Left lung (tissue), 14 donors: ENCODE measurements at places on chromosomes 11 and 22.

GRCh38 chr22:49142296-49142695, 685.4 kb downstream of the BRD1 start:
- no peaks in the 10 kb centered on the region for H3K4me1 ChIP-seq
- no peaks in the 10 kb centered on the region for H3K36me3 ChIP-seq
- DNase-seq = no peak
- H3K27ac ChIP-seq = no peak overlapping the region
- H3K4me3 ChIP-seq = no peak overlapping the region
- peaks cover 42% of the 10 kb centered on the region for H3K27me3 ChIP-seq

- H3K27me3 ChIP-seq = peaks cover under 1% of the 10 kb centered on the region
- no peaks in the 10 kb centered on the region for H3K36me3 ChIP-seq
- DNase-seq = no peak
- H3K27ac ChIP-seq = no peak overlapping the region
- no peak overlapping the region for H3K4me3 ChIP-seq
- peaks cover 3% of the 10 kb centered on the region for H3K4me1 ChIP-seq
Measured at GRCh38 chr11:120180551-120181232, 30.1 kb upstream of the OAF start.

DNA sequence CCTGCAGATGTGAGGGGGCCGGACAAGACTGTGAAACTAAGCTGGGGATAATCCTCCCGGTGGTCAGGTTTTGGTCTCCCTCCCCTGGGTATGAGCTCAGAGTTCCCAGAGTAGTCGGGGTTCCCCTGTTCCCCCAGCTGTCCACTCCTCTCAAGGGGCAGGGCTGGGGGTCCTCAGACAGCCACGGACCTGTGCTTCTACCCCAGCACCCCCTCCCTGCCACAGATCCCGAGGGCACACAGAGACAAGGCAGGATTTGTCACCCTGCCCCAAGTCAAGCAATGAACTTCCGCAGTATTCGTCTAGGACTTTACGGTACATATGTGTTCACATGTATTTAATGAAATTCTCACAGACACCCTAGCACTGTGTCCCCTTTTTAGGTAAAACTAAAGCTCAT, 45.2 kb downstream of the APOL1 start:
- peaks cover 7% of the 10 kb centered on the region for H3K36me3 ChIP-seq
- no peak for DNase-seq
- no peak overlapping the region for H3K4me3 ChIP-seq
- H3K27me3 ChIP-seq = no peaks in the 10 kb centered on the region
- no peaks in the 10 kb centered on the region for H3K4me1 ChIP-seq
- H3K27ac ChIP-seq = no peak overlapping the region

- no peaks in the 10 kb centered on the region for H3K36me3 ChIP-seq
- no peak overlapping the region for H3K4me3 ChIP-seq
- no peak for DNase-seq
- no peaks in the 10 kb centered on the region for H3K4me1 ChIP-seq
- H3K27me3 ChIP-seq = no peaks in the 10 kb centered on the region
- H3K27ac ChIP-seq = no peak overlapping the region
Measured at GRCh38 chr11:107898270-107898669, 30.0 kb upstream of the RAB39A start.

- H3K27me3 ChIP-seq = peaks cover 41% of the 10 kb centered on the region
- H3K27ac ChIP-seq = no peak overlapping the region
- H3K4me1 ChIP-seq = peaks cover 3% of the 10 kb centered on the region
- DNase-seq = no peak
- H3K4me3 ChIP-seq = no peak overlapping the region
Measured at GRCh38 chr22:42338479-42338878, 68.0 kb upstream of the TCF20 start.

DNA sequence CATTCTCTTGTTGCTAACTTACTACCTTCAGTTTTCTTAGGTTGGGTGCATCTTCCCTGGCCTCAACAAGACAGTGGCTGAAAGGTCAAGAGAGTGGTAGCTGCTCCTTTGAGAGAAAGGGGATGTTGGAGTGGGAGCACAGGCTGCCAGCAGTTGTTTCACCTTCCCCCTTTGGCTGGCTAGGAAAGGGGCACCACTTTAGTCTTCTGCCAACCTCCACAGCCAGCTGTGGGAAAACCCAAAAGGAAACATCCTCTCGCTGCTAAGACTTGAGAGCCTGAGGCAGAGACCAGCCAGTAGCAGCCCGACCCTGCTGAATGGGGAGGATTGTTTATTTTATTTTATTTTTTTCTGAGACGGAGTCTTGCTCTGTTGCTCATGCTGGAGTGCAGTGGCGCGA, 34.4 kb downstream of the MARK2 start:
- H3K4me3 ChIP-seq = no peak overlapping the region
- peak overlapping the region; percentile 76 for H3K27ac ChIP-seq
- no peak for DNase-seq
- H3K36me3 ChIP-seq = no peaks in the 10 kb centered on the region
- peaks cover 77% of the 10 kb centered on the region for H3K4me1 ChIP-seq

- H3K4me1 ChIP-seq = peaks cover 3% of the 10 kb centered on the region
- no peaks in the 10 kb centered on the region for H3K36me3 ChIP-seq
- H3K27me3 ChIP-seq = no peaks in the 10 kb centered on the region
- H3K4me3 ChIP-seq = no peak overlapping the region
Measured at GRCh38 chr11:36073411-36074203, 129.7 kb downstream of the LDLRAD3 start.

- peak overlapping the region; percentile 70 for H3K27ac ChIP-seq
- H3K4me1 ChIP-seq = peaks cover 37% of the 10 kb centered on the region
- H3K27me3 ChIP-seq = no peaks in the 10 kb centered on the region
- no peak for DNase-seq
- H3K36me3 ChIP-seq = no peaks in the 10 kb centered on the region
- no peak overlapping the region for H3K4me3 ChIP-seq
Measured at GRCh38 chr22:31871480-31871879, 72.9 kb upstream of the YWHAH start.

DNA sequence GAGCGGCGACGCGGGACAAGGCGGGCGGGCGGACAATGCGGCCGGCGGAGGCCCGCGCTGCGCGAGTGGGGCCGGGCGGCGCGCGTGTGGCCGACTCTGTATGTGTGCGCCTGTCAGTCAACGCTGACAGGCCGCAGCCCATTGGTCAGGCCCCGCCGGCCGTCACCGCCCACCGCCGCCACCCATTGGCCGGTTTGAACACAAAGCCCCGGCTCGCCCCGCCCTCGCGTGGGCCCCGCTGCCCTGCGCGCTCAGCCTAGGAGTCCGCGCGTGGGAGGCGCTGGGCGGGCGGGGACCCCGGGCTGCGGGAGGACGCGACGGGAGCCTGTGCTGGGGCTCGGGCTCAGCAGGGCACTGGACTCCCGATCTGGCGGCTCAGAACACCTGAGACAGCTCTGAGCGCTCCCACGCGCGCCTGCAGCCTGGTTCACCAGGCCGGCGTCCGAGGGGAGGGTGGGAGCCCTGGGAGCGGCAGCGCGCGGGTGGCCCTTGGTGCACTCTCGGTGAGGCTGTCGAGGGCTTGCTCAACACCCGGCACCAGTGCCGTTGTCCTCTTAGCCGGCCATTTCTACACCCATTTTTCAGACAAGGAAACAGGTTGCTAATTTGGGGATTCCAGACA, at the start of gene SUN2:
Gene SUN2 (minus strand): TSS at position 88 of the 622 bp plus-strand sequence. CDS start 3,370 bp downstream, outside the sequence.
- no peaks in the 10 kb centered on the region for H3K36me3 ChIP-seq
- peak within 1 kb of the TSS; percentile 93 for H3K27ac ChIP-seq
- peak within 1 kb of the TSS; percentile 56 for H3K4me3 ChIP-seq
- no peaks in the 10 kb centered on the region for H3K27me3 ChIP-seq
- peak; percentile 92 for DNase-seq

- peaks cover 1% of the 10 kb centered on the region for H3K36me3 ChIP-seq
- H3K27ac ChIP-seq = no peak overlapping the region
- H3K4me3 ChIP-seq = no peak overlapping the region
- H3K27me3 ChIP-seq = peaks cover 50% of the 10 kb centered on the region
Measured at GRCh38 chr22:36756746-36757655, 18.9 kb downstream of the IFT27 start.

DNA sequence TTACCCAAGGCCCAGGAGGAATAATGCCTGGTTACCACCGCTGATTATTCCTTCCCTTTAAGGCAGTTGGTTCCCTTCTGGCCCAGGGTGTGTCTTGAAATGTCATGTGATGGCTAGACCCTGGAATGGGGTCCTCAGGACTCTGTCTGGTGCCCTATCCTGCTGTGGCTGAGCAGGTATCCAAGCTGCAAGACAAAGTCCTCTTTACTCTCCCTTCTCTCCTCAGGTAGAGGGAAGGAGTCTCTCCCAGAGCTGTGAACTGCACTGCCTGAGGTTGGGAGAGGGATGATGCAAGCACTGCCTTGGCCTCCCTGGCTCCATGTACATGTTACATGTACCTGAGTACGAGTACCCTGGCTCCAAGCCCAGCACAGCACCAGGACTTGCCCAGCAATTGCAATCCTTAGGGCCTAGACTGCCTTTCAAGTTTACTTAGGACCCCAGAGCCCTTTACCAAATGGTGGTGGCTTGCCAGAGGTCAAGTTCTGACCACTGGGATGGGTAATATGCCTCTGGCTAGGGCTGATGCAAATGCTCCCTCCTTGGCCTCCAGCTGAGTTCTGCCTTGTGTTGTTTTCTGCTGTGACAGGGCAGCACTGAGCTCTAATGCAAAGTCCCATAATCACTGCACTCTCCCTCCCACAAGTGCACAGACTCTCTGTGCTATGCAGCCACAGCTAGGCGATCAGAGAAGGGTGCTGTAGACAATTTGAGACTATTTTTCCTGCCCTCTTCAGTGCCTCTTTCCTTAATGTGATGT, 20.7 kb upstream of the AQP11 start:
- no peaks in the 10 kb centered on the region for H3K4me1 ChIP-seq
- H3K4me3 ChIP-seq = no peak overlapping the region
- no peak for DNase-seq

GRCh38 chr11:126084608-126084912, 21.9 kb upstream of the CDON start:
- no peaks in the 10 kb centered on the region for H3K4me1 ChIP-seq

DNA sequence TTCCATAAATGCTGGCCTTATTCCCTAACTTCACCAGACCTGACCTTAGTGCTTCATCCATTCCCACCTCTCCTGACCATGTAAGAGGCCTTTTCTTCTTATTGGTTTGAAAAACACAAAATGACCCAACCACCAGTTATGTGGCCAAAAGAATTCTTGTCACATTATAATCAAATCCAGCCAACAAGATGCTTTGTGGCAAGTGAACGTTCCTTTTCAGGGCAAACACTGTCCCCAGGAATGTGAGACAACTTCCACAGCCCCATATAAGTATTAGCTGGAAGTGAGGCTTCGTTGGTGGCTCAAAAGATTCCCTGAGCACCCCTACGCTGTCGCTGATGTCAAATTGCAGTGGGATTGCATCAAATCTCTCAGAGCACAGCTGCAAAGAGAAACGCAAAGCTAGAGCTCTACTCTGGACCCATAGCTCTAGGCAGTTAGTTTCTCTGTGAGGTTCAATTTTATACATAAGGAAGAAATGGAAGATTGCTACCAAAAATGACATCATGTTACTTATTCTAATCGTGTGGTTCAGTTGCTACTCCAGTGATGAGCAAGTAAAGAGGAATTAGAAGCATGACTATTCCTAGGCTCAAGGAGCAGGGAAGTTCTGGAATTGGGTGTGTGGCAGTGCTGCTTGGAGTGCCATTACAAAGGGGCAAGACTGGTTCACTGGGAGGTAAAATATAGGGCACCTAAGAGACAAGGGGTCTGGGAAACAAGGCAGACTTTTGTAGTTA, 26.1 kb downstream of the GLYATL1 start:
- H3K36me3 ChIP-seq = no peaks in the 10 kb centered on the region
- no peaks in the 10 kb centered on the region for H3K4me1 ChIP-seq
- no peaks in the 10 kb centered on the region for H3K27me3 ChIP-seq
- no peak overlapping the region for H3K27ac ChIP-seq

GRCh38 chr22:23130697-23131096, 11.1 kb downstream of the RSPH14 start:
- peak; percentile 34 for DNase-seq
- no peak overlapping the region for H3K4me3 ChIP-seq
- no peak overlapping the region for H3K27ac ChIP-seq
- no peaks in the 10 kb centered on the region for H3K4me1 ChIP-seq
- H3K36me3 ChIP-seq = no peaks in the 10 kb centered on the region

- H3K4me1 ChIP-seq = peaks cover 2% of the 10 kb centered on the region
- H3K27ac ChIP-seq = no peak overlapping the region
Measured at GRCh38 chr22:19933341-19934241, 8.0 kb upstream of the COMT start.

DNA sequence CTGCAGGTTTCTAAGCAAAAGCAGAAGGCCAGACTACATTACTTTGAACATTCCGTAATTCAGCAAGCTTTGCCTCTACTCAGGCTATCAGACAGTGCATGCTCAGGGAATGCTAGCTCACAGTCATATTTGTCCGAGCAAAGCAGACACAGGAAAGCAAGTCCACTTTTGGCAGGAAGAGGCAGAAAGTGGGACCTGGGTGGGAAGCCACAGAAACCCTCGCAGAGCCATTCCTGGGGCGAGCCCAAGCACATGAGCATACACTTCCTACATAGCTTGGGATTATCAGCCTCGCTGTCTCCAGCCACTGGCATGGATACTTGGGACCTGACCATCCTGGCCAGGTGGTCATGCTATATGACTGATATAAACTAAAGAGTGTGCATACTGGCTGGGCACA, 113.3 kb downstream of the TRIM29 start:
- H3K4me1 ChIP-seq = no peaks in the 10 kb centered on the region
- H3K4me3 ChIP-seq = no peak overlapping the region
- H3K36me3 ChIP-seq = no peaks in the 10 kb centered on the region
- no peak for DNase-seq
